CD4-positive, alpha-beta memory T cell (primary cell): ENCODE measurements at places on chromosomes 7 and 10. TPM values are rescaled to one million over a fixed set of nuclear protein-coding genes. Genes with fewer than 3 reads are reported as not detected.

Gene HOXA4
- not detected for total RNA-seq

Gene EMX2
- total RNA-seq, result not detected

Gene OR6B1
- not detected for total RNA-seq

Gene KCNMA1
- total RNA-seq, result not detected

Gene SMO
- not detected for total RNA-seq

Gene STAG3
- 7.7 TPM for total RNA-seq

Gene ADARB2
- 14.1 TPM for total RNA-seq

Gene C7orf33
- total RNA-seq, result not detected

Gene CPA1
- total RNA-seq, result not detected

Gene ACBD7
- not detected for total RNA-seq

Gene PNLIPRP3
- not detected for total RNA-seq

Gene OR2A5
- not detected for total RNA-seq

Gene NPM3
- total RNA-seq, result 12.4 TPM

Gene INMT
- total RNA-seq, result 1.2 TPM

Gene TLX1
- total RNA-seq, result not detected

Gene CYP2E1
- total RNA-seq, result 1.2 TPM

Gene CYP2W1
- total RNA-seq, result not detected

Gene PIK3CG
- 32.3 TPM for total RNA-seq

Gene CALHM1
- total RNA-seq, result not detected

Gene CTNNA3
- not detected for total RNA-seq

Gene C10orf67
- total RNA-seq, result not detected

Gene TEX36
- not detected for total RNA-seq

Gene EFCAB10
- 0.47 TPM for total RNA-seq
